Stimulated activated CD4-positive, alpha-beta T cell treated with anti-CD3 and anti-CD28 coated beads, TNF-alpha, amount 100 ng/mL, for 1 hour (primary cell): ENCODE measurements at places on chromosomes 11 and 22.

GRCh38 chr11:17760102-17761029, 25.8 kb downstream of the KCNC1 start:
- DNase-seq = no peak

GRCh38 chr11:57361926-57362325, 19.0 kb downstream of the PRG3 start:
- DNase-seq = no peak

GRCh38 chr11:12749442-12749841, 75.2 kb downstream of the TEAD1 start:
- no peak for DNase-seq

GRCh38 chr11:72078477-72078876, 1.9 kb downstream of the NUMA1 start:
- DNase-seq = no peak

DNA sequence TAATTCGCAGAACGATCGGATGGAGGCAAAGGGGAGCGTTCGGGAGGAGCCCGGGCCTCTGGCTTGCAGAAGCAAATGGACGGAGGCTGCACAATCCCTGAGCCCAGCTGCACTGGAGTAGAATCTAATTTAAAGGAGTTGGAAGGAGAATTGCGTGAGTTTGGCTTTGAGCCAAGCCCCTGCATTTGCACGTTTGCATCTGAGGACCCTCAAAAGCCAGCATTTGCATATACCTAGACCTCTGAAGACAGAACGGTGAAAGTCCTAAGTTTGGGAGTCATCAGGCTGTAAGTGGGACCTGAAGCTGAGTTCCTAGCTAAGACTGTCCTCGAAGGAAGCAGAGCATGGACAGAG, 15.6 kb downstream of the TP53AIP1 start:
- DNase-seq = no peak

DNA sequence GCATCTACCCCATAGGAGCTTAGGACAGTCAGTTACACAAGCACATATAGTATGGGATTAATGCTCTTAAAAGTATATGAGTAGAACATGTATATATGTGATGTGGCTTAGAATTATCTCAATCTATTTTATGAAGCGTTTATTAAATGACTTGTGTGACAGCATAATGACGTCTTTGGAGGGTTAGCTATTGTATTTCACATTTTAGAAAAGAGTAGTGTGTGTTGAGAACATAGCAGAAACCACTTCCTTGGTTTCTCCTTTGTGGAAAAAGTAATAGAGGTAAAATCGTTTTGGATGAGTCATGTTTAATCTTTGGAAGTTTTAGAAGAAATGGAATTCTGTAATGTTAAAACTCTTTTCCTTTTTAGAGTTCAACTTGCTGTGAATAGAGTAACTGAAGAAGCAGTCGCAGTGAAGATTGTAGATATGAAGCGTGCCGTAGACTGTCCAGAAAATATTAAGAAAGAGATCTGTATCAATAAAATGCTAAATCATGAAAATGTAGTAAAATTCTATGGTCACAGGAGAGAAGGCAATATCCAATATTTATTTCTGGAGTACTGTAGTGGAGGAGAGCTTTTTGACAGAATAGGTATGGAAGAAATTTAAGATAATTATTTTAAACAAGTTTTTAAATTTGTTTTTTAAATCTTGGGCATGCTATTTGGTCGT, 2.4 kb downstream of the CHEK1 start:
- no peak for DNase-seq

GRCh38 chr11:132043714-132044113, 673.3 kb downstream of the NTM start:
- no peak for DNase-seq

DNA sequence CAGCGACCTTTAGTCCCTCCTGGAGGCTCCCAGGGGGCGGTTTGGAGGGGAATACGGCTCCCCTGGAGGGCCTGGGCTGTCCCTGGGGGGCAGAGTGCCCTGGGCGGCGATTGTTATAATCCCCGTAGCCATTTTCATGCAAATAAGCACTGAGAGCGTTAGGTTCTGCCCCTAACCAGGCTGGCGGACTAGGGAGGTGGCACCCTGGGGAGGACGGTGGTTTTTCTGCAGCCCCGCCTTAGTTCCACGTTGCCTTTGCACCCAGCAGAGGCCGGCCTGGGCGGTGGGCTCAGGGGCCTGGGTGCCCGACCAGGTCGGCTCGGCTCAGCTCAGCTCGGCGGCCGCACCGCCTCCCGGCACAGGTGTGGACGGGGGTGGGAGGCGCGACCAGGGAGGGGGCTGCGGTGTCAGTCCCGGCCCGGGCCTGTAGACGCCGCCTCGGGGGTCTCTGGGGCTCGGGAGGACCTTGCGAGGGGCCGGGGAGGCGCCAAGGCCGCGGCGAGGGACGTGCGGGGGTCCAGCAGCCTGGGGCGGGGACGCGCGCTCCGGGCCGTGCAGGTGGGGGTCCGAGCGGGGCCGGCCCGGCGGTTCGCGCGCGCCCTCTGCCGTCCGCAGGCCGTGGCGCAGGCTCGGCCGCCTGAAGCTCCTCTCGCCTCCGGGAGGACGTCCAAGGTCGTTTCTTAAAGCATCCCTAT, 2.3 kb upstream of the DUSP8 start:
- DNase-seq = no peak

DNA sequence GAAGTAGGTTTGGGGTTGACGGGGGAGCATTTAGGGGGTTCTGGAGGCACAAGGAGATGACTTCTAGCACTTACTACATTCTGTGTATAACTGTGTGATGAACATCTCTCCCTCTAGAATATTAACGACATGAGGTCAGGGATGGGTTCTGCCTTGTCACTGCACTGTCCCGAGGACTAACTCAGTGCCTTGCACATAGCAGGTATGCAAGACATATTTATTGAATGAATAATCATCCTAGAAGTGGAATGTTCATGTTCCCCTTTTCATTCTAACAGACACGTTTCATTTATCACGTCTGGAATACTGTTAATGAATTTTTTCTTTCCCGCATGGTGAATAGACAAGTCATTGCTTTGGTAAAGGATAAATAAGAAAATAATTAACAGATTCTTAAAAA, 12.6 kb downstream of the SYT13 start:
- DNase-seq = no peak

GRCh38 chr22:49883294-49883640, 29.6 kb downstream of the ZBED4 start:
- DNase-seq = no peak

DNA sequence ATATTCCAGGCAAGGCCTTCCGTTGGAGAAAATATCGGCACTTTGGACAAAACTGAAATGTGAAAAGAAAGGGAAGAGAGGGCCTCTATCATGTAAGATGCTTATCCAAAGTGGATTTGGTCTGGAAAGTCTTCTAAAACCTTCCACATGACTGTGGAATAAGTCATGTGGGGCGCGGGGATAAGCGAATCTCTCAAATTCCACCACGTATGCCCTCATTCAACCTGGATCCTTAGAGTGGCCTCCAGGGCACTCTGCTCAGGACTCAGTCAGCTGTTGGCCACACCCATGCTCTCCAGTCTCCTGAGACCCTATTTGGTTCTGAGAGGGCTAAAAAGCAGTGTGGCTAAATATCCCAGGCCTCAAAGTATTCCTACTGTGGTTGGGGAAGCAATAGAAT, 2.0 kb upstream of the TIMP3 start:
- no peak for DNase-seq

- DNase-seq = no peak
Observed at GRCh38 chr22:26432619-26433311, 3.7 kb downstream of the ASPHD2 start.

DNA sequence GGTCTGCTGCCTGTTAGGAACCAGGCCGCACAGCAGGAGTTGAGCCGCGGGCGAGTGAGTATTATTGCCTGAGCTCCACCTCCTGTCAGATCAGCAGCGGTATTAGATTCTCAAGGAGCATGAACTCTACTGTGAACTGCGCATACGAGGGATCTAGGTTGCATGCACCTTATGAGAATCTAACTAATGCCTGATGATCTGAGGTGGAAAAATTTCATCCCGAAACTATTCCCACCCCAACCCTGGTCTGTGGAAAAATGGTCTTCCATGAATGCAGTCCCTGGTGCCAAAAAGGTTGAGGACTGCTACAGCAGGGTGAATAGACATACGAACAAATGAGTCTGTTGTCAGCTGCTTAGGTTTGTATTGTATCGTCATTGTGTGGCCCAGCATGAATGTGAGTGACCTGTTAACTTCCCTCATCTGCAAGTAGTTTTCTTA, 29.8 kb downstream of the RNF141 start:
- no peak for DNase-seq

DNA sequence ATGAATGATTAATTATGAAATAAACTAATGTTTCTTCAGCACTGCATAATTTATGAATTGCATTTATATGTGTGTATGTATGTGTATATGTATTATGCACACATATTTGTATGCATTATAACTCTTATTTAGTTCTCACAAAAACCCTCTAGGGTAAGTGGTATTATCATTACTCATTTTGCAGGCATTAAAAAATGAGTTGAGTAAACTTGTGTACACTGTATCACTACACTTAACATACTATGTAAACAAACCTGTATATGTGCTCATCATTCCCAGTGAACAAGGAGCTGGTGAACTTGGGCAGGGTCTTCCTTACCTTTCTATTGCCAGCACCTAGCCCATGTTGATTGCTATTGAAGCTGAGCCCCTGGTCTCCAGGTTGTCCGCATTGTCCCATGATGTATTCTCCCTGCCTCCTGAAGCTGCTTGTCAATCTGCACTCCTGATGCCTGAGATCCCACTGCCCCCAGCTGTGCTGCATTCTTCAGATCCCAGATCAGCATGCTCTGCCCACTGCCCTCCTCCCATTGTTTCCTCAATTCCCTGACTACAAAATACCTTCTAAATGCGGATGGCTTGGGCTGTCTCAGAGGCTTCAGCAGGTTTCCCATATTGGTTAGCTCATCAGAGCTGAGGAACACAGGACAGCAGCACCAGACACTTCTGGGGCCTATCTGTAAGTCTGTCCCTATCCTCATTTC, 267.9 kb upstream of the SESN3 start:
- DNase-seq = no peak

- no peak for DNase-seq
Observed at GRCh38 chr11:71298761-71299181, 46.4 kb upstream of the SHANK2 start.

DNA sequence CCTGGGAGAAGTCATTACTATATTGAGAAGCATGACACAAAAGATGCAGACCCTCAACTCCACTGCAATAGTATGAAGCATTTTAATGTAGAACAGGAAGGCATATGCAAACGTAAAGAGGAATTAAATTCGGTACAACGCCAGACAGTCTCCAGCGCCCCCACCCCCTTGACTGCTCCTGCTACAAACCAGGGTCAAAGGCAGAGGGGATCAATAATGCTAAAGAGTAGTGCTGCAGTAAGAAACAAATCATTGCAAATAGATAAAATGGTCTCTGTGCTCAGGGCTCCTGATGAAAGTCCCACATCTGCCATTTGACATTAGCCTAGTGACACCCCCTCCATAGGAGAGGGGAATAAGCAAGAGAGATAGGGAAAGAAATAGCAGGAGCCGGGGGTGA, 164.9 kb upstream of the BLID start:
- DNase-seq = no peak

GRCh38 chr11:76152741-76153570, 53.3 kb downstream of the WNT11 start:
- DNase-seq = no peak

- no peak for DNase-seq
Observed at GRCh38 chr11:61642162-61642561, 38.0 kb upstream of the DAGLA start.

GRCh38 chr11:122265981-122266380, 150.0 kb upstream of the BLID start:
- DNase-seq = no peak

DNA sequence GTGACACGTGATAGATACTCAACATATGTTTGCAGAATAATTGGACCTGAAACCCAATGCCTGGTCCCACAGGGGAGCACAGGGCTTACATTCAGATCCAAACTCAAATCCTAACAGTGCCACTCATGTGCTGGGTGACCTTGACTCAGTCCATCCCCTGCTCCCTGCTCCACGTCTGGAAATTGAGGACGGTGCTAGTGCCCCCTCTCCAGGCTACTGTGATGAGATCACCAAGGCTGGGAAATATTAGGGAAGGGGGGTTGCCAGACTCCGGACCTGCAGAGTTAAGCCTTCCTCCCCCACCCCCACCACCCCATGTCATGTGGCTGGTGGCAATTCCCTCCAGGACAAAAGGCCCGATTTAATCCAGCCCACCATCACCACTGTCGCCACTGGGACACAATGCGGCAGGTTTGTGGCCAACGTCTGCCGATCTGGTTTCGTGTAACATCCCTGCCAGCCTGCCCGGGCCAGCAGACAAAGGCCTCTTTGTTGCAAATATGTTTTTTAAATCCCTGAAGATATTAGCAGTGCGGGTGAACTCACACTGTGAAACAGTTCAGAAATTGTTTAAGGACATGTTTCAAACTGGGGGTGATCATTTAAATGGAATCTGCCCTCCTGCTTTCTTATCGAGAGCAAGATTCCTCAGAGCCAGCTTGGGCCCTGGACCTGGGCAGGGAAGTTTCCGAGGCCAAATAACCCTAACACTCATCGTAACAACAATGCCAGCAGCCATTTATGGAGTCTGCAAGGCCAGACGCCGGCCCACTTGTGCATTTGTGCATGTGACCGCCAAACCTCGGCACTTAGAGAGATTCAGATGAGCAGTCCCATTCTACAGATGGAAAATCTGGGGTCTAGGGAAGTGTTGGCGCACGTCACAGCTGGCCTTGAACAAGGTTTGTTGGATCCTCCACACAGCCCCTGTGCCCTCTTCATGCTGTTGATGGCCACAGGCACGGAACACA, 19.6 kb upstream of the MN1 start:
- DNase-seq = no peak

- DNase-seq = no peak
Observed at GRCh38 chr11:61417670-61418069, 12.1 kb downstream of the CPSF7 start.

- DNase-seq = no peak
Observed at GRCh38 chr22:24501301-24502005, 6.3 kb downstream of the UPB1 start.

DNA sequence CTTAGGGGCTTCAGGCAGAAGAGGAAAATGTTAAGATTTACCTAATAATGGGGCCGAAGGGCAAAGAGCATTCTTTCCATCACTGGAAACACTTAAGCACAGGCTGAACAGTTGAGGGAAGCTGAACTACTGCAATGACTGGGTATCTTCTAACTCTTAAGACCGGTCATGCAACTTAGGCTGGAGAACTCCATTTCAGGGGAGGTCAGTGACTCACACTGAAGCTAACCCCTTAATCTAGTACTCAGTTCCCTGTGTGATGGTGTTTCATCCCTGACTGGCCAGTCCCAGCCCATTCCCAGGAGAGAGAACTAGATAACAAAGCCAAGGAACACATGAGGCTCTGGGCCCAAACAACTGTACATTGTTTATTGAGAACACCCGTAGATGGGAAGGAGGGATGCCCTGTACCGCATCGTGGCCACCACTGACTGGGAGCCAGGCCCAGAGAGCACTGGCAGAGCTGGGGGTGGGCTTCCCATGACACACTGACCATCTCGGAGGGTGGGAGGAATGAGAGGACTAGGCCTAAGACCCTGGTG, 10.5 kb downstream of the RPL27A start:
- no peak for DNase-seq

GRCh38 chr11:95242091-95242844, 11.3 kb upstream of the SESN3 start:
- no peak for DNase-seq

- DNase-seq = no peak
Observed at GRCh38 chr22:17537155-17537554, 26.1 kb upstream of the SLC25A18 start.

- no peak for DNase-seq
Observed at GRCh38 chr11:131467645-131468394, 97.4 kb downstream of the NTM start.
